ENCODE measurements at places on chromosomes 12 and 14.

GRCh38 chr14:51643140-51643539 lies 8.6 kb upstream of the FRMD6 start:
- no peak for DNase-seq

GRCh38 chr12:54384591-54385041 lies at the start of gene ZNF385A:
TSS of gene ZNF385A (minus strand) at chr12:54384733. CDS start at chr12:54384514, 219 bp downstream.
- DNase-seq = no peak

DNA sequence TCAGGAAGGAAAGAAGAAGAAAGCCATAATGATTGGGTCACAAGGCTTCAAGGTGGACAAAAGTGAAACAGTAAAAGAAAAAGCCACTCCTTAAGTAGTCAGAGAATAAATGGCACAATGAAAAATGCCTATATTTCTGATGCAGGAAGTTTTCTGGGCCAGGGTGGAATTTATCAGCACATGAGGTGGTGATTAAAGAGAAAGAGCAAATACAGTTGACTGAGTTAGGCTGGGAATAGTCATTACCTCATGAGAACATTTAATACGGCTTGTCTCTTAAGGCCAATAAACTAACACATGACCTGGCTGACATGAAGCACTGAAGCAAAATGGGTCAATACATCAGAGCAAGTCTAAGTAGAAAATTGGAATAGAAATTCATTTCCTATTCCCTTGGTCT lies 499.7 kb downstream of the TMTC2 start:
- DNase-seq = no peak

- DNase-seq = no peak
Measured at GRCh38 chr12:80211671-80212070, 112.3 kb downstream of the OTOGL start.

- DNase-seq = peak; percentile 90
Measured at GRCh38 chr14:36424478-36425102, 95.4 kb downstream of the NKX2-1 start.

- DNase-seq = peak; percentile 34
Measured at GRCh38 chr12:57237596-57237931, 8.1 kb downstream of the SHMT2 start.

DNA sequence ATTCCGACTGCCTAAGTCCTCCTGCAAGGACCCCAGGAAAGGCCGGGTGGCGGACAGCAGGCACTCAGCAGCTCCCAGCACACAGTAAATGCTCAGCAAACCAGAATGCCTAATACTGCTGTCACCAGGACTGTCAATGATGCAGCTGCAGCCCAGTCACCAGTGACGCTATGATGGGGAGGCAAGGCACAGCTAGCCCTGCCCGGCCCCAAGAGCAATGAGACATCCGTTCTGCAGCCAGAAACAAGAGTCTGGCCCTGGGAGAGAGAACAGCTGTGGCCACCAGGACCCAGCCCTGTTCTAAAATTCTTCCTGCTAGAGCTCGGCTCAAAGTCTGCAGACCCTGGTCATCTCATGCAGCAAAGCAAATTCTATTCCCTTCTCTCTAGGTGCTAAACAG lies 69.8 kb downstream of the NCOR2 start:
- DNase-seq = no peak

- DNase-seq = no peak
Measured at GRCh38 chr14:51500776-51501175, 150.9 kb upstream of the FRMD6 start.

DNA sequence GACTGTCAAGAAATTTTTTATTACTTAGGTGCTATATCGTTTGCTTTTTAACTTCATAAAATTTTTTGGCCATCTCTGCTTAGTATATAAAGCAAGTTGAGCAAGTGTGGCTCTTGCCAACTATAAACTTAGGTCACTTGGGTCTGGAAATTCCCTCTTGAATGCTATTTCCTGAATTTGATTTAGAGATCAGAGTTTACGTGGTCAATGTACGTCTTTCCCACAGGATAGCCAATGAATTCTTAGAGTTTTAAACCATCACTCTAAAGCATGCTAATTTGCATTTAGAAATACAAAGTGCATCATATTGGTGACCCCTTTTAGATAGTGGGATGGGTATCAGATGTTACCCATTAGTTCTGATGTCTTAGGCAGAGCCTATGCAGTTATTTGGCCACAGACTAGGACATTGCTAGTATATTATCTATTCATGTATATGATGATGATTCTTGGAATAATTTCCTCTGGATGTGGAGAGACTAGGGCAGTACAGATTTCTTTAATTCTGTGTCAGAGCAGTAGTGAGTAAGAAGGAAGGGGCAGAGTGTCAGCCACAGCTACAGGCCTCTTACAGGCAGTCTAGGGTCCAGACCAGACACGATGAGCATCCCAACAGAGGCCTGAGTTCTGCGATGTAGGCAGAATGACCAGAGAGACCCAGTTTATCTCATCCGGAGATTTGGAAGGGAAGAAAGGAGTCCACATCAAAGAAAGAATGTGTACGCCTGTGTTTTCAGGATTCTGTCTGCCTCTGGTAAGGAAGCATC lies 30.3 kb downstream of the SCN8A start:
- no peak for DNase-seq

DNA sequence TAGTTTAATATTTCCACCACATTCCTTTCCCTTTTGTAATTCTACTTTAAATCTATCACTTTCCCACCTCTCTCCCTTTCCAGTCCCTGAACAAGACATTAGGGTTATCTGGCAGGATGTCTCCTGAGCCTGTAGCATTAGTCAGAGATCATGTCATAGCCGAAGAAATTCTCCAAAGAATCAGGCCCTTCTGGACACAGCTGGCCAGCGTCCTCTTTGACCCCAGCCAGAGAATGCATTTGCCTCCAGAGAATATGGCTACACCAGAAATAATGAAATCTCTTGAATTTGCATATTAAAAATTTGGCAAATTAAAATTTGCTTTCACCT lies 56.7 kb downstream of the NTF3 start:
- DNase-seq = no peak

DNA sequence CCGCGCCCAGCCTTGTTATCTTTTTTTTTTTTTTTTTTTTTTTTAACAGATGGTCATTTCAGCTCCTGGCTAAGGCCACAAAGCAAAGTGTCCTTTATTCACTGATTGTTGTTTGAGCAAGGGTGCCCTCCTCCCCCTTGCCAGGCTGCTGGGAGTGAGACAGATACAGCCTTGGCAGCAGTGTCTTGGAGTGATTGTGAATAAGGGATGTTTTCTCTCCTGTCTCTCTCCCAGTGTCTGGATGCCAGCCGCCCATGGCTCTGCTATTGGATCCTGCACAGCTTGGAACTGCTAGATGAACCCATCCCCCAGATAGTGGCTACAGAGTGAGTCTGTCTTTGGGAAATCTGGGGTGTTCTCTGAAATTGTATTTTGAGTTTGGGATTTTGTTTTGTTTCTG lies 28.7 kb downstream of the FNTB start:
- no peak for DNase-seq

- no peak for DNase-seq
Measured at GRCh38 chr14:43539210-43539609, 967.9 kb downstream of the FSCB start.

DNA sequence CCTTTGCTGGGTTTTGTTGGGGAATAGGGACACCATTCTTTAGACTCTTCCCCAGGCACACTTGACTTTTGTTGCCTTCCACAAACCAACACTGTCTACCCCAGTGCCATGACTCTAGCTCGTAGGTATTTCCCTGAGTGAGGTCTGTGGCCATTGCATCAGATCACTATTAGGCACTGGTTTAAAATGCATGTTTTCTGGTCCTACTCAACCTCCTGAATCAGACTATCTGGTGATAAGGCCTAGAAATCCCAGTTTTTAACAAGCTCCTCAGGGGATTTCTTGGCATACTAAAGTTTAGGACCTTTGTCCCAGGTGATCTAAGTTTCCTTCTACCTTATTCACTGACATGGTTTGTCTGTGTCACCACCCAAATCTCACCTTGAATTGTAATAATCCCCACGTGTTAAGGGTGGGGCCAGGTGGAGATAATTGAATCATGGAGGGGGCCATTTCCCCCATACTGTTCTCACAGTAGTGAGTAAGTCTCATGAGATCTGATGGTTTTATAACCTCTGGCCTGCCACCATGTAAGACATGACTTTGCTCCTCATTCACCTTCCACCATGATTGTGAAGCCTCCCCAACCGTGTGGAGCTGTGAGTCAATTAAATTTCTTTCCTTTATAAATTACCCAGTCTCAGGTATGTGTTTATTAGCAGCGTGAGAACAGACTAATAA lies 87.8 kb upstream of the PSMC1 start:
- DNase-seq = no peak

GRCh38 chr14:104403421-104404220 lies 175.9 kb upstream of the C14orf180 start:
- no peak for DNase-seq

DNA sequence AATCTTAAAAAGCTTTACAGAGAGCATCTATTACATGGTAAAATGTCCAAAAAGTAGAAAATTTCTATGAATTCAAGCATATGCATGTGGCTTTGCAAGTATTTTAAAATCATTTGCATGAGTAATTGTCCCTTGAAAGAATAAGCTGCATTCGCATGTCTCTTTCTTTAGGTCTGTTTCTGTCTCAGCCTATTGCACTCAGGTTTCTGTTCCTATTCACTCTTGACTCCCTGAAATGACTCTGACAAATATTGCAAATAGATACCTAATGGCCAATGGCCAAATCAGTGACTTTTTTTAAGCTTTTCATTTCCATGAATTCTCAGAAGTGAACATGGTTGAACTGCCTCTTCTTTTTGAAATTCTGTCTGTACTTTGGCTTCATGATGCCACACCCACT lies 6.4 kb upstream of the TTC8 start:
- DNase-seq = no peak

DNA sequence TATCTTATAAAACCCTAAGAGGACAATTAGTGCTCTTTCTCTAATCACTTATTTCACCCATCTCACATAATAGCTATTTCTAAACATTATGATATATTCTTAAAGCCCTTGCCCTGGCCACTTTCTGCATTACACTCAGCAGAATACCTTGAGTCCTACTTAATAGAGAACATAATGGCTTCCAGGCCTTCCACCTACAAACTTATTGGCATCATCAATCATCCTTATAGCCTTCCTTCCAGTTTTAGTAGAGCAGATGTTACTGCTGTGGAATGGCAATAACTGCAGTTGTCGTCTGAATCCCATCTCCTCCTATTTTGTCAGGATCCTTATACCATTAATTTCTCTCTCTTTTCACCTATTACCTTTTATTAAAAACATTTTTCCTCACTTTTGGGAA lies 1127.4 kb downstream of the LRFN5 start:
- DNase-seq = no peak

GRCh38 chr14:90421632-90422020 lies 24.8 kb downstream of the CALM1 start:
- no peak for DNase-seq

DNA sequence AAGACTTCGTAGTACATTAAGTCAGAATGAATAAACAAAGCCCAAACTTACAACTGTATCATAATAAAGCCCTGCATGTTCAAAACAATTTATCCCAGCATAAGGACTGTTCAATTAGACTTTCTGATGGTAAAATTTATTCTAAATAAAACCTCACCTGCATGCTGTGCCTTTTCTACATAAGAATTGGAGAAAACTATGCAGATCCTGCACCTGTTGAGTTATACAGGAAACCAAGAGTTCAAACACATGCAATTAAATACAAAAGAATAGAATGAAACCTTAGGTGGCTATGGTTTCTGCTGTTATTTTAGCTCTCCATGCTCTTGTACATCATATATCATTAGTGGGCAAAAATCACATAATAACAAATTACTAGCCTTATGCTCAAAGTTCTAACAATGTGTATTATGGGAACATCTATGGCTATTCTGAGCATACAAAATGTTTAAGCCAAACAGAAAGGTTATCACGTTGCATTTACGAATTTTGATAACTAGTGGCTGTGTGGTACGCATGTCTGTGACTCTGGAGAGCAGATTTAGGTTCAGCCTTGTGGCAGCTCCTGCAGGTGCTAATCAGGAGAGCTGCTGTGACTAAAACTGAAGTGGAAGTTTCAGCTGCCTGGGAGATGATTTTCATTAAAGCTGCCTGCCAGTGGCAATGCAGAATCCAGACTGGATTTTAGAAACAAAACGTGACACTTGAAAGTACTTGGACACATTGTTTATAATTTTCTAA lies 36.1 kb upstream of the LRFN5 start:
- peak; percentile 63 for DNase-seq

GRCh38 chr12:77537663-77538062 lies 293.0 kb upstream of the NAV3 start:
- no peak for DNase-seq

DNA sequence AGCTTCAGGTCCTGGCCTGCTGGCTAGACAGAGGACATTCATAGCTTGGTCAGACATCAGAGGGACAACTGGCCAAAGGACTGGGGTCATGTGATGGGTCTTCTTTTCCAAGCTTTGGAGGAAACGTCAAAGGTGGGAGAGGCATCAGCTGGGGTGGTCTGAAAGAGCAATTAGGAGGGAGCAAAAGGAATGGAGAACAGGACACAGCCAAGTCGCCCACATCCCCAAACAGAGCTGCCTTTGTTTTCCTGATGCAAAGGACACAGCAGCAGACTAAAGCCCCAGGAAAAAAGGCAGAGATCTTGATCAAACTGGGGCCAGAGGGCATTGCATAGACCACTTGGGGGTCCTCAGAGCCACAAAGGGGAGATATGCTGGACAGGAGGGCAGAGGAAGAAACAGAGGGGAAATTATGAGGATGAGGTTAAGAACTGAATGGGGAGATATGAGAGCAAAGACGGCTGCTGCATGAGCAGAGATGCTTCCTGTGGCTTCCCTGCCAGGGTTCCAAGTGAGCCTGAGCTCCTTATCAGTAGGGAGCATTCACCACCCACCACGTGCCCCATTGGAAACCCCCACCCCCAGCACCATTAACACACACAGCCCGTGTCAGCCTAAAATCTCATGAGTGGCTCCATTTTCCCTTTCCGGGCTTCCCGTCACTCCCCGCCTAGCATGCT lies 62.4 kb downstream of the ANO2 start:
- DNase-seq = no peak

DNA sequence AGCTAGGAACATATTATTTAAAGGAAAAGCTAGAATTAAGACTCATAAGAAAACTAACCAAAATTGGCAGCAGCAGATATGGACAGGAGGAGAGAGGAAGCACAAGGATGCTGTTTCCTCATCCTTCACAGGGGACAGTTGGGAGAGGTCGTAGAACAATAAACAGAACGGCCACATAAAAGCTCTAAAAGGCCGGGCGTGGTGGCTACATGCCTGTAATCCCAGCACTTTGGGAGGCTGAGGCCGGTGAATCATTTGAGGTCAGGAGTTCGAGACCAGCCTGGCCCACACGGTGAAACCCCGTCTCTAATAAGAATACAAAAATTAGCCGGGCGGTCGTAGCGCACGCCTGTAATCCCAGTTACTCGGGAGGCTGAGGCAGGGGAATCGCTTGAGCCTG lies 10.5 kb downstream of the TCL1B start:
- DNase-seq = no peak

DNA sequence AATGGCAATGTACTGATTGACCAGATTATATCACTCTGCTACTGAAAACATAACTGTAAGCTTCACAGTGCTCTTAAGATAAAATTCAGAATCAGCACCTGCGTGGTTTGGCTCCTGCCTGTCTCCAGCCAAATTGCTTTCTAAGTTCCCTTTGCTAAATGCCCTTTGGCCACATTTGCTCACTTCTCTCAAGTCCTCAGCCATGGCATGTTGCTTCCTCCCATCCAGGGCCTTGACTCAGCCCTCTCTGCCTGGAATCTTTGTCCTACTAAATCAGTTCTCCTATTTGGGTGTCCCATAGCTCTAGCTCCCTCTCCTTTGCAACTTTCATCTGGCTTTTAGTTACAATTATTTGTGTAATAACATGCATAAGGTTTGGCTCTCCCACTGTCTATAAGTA lies 71.4 kb downstream of the KCNK10 start:
- DNase-seq = no peak

- DNase-seq = peak; percentile 37
Measured at GRCh38 chr12:53102883-53103807, at the start of gene SOAT2. TSS of gene SOAT2 (plus strand) at chr12:53103486. CDS start at chr12:53103578, 92 bp downstream.
